ENCODE measurements at places on chromosomes 2 and 18.

DNA sequence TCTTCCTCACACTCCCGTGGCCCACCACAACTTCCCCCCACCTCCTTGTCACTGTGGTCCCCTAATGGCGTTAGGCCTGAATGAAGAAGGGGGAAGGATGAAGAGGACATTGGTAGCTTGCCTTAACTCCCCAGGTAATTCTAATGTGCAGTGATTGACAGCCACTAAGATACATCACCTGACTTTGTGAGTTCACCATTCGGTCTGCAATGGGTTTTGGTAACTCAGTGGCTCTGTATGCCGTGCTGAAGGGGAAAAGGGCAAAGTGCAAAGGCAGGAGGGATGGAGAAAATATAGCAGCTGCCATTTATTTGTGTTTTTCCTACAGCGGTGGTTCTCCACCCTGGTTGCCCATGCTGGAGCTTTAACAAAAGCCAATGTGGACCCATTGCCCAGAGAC, 42.2 kb downstream of the ABCG8 start:
- no peak for DNase-seq

- no peak for DNase-seq
Measured at GRCh38 chr2:3009005-3009404, 368.6 kb downstream of the EIPR1 start.

- no peak for DNase-seq
Measured at GRCh38 chr2:88615822-88616221, 11.4 kb downstream of the EIF2AK3 start.

GRCh38 chr2:75489721-75490120, 71.0 kb downstream of the EVA1A start:
- DNase-seq: no peak

DNA sequence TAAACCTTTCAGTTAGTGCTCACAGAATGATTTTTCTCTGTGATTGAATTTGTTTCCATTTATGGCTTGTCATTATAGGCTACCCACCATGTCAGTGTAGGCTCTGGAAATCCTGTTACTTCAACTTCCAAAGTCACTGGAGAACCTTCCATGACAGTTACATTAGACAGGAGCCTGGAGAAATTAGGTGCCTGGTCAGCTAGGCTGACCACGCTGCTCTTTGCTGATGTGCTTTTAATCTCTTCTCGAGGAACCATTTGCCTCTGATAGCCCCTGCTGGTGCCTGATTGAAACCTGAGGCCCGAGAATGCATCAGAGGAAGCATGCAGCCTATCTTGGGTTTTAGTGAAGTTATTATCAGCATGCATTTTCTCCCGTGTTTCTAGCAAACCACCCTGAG, 29.6 kb upstream of the TTN start:
- no peak for DNase-seq

GRCh38 chr2:138036522-138036921, 72.2 kb downstream of the HNMT start:
- no peak for DNase-seq

- no peak for DNase-seq
Measured at GRCh38 chr18:22467760-22468553, 50.2 kb upstream of the CTAGE1 start.

GRCh38 chr2:62663411-62663810, 42.1 kb upstream of the EHBP1 start:
- DNase-seq: no peak

DNA sequence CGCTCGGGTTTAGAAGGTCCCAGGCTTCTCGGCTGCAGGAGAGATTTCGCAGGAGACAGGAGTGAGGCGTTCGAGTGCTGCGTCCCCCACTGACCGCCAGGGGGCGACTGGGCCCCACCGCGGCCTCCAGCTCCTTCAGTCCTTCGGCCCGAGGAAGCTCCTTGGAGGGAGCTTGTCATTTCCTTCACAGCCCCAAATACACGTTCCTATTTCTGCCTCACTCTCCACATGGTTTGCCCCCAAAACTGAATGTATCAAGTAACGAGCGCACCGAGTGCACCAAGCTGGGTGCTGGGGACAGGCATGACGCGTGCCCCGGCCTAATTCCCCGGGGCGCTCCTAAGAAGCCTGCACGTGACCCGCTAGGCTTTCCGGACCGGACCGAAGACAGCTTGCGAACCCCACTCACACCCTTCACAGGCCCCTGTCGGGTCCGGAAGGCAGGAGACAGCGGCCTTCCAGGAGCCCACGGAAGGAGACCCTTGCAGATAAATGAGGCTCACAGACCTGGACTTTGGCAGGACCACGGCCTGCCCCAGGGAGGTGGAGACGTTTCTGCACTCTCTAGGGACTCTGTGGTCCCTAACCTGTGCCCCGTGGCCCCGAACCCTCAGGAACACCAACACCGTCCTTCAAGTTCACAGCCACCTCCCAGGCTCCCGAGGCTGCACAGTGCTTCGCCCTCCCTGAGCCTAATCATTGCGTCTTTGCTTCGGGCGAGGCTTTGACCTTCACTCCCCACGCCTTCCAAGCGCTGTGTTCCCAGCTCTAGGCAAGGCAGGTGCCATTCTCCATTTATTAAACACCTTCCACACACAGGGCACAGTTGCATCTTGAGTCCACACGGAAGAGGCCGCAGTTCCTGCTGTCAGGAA, 13.0 kb upstream of the FAHD2A start:
- peak; percentile 24 for DNase-seq

- DNase-seq: no peak
Measured at GRCh38 chr2:174985614-174986013, 19.6 kb downstream of the CHN1 start.

GRCh38 chr18:35661483-35662146, 80.1 kb downstream of the GALNT1 start:
- no peak for DNase-seq

GRCh38 chr2:7017671-7018281, 100.6 kb downstream of the RNF144A start:
- no peak for DNase-seq

- DNase-seq: no peak
Measured at GRCh38 chr18:66560094-66560493, 43.8 kb downstream of the CDH19 start.

GRCh38 chr2:16478434-16479210, 187.0 kb downstream of the CYRIA start:
- DNase-seq: no peak

All from CD8-positive, alpha-beta T cell (primary cell).